SW480 (cell line): ENCODE measurements at places on chromosomes 7 and 10.

DNA sequence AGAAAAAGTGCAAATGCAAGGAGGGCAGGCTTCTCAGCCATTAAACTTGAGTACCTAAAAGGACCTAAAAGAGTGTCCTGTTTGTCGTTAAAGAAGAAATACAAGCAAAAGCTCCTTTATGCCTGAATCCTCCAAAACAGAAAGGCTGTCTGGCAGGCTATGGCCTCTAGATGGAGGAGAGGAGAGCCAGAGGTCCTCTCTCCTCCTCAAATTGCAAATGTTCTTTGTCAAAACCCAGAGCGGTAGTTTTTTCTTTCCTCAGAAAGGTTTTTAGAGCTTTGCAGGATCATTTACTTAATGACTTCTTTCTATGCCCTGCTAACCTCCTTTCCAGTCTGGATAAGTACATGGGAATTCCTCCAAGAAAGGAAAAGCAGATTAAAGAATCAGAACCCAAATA, 1.9 kb upstream of the SORCS1 start:
- no peak for DNase-seq

DNA sequence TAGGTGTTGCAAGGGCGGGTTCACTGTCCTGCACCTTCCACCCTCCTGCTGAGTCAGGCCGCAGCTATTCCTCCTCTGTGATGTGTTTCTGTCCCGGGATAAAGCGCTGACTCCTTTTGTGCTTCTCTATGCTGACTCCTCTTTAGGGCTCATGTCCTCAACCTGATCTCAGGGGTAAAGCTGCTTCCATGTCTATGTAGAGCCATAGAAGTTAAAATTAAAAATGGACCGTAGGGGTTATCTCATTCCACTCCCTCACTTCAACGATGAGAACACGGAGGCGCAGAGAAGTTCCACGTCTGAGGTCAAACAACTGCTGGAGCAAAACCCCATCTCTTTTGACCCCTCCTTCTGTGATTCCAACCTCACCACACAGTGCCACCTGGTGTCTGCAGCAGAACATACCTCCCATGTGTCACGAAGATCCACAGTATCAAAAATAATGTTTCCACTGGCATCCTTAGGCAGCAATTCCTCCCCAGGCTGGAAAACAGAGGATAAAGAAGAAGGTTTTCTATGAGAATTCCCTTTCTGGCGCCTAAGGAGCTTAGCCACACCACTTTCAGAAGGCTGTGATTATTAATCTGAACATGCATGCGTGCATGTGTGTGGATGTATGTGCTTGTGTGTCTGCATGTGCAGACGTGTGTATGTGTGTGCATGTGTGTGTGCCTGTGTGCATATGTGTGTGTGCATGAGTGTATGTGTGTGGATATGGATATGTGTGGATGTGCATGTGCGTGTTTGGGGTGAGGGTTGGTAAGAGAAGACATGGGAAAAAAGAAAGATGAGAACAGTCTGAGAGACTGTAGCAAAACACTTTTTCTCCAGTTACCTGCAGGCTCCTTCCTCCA, 81.2 kb upstream of the UCN3 start:
- DNase-seq = peak; percentile 70

DNA sequence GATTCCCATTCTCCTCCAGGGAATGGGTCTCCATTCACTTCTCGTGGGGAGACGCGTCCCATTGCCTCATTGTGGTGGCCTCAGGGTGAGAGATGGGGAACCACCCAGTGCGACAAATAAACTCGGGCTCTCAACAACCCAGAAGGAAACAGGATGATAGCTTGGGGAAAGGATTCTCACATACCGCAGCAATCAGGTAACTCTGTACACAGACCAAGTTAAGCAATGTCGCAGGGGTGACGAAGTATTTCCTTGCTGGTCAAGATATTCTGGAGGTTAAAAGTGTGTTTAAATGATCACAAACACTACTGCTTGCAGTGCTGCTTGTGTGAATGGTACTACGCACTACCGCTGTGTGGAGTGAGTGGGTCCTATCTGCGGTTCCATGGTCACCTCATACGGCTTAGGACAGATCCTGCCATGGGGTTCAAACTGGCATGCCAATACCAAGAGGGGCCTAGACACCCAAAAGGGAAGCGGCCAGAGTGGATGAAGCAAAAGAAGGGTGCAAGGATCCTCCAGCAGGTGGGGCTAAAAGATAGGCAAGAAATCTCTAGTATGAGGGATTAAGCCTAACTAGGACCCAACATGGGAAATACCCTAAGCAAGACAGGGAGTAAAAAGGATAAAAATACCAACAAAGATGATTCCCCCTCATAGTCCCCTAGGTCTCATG, 143.8 kb upstream of the TMEM106B start:
- peak; percentile 75 for DNase-seq

DNA sequence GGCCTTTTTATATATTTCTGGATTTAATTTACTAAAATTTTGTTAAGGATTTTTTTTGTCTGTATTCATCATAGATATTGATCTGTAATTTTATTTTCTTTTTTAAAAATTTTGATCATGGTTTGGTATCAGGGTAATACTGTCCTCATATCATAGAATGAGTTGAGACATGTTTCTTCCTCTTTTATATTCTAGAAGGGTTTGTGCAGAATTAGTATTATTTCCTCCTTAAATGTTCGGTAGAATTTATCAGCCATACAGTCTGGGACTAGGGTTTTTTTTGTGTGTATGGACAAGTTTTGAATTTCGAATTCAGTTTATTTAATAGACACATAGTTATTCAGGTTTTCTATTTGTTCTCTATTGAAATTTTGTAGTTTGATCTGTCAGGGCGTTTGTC, 54.0 kb downstream of the SHOC2 start:
- DNase-seq = no peak

- no peak for DNase-seq
These were observed 12.3 kb downstream of the KCNIP2 start for GRCh38 chr10:101831169-101831811.

DNA sequence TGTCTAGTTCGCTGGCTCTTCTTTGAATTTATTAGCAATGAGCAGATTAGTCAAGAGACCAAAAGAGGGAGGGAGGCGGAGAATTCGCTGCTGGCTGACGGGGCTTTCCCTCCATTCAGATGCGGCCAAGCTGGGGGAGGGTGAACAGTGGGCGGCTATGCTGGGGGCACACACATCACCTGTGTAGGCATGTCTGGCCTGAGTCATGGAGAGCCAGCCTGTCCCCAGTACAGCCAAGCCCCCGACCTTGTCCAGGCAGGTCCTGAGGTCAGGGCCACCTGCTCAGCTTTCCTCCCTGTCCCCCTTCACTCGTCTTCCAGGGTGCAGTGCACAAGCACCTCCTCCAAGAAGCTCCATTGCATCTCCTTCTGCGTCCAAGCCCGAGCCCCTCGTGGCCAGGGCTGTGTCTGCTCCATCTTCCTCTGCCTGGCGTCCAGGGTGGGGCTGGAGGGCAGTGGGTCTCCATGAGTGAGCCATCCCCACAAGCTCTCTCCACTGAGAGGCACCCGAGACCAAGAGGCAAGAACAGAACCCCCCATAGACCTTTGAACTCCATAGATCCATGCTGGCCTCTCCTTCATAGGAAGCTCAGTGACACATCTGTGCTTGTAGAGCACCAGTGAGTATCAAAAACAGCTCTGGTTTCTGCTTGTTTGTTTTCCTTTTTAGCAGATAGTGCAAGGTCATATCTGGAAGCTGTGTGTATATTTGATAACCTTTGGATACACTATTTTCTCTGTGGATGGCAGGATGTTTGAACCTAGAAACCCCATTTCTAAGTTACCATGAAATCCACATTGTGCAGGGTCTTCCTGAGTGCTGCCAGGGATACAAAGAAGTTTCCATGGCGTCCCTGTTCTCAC, 1.9 kb upstream of the DEPP1 start:
- DNase-seq = no peak

DNA sequence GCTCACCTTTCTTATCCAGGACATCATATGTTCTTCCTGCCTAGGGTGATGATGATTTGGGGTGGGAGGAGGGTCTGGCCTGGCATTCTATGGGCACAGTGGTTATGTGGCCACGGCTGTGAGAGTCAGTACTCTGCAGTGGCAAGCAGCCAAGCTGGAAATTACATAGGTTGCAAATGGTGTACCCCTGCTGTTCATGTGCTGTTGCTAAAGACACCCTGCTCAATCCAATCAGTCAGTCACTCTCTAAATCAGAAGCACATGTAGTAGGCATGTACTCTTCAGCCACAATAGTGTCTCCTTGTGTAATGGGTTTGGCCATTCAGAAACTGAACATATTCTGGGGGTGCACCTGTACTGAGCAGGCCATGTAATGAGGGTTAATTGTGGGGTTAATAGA, 449.1 kb upstream of the ANKRD30A start:
- DNase-seq = no peak

GRCh38 chr10:79482741-79483140, 29.6 kb upstream of the EIF5AL1 start:
- no peak for DNase-seq

DNA sequence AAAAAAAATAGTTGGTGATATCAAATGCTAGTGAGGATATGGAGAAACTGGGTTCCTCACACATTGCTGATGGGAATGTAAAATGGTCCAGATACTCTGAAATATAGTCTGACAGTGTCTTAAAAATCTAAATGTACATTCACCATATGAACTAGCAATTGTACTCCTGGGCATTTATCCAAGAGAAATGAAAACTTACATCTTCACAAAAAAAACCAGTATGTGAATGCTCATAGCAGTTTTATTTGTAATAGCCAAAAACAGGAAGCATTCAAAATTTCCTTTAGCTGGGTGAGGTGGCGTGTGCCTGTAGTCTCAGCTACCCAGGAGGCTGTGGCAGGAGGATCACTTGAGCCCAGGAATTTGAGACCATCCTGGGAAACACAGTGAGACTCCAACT, 2.1 kb upstream of the SSC4D start:
- DNase-seq = no peak

GRCh38 chr10:6211671-6212635, 9.2 kb downstream of the PFKFB3 start:
- DNase-seq = no peak

DNA sequence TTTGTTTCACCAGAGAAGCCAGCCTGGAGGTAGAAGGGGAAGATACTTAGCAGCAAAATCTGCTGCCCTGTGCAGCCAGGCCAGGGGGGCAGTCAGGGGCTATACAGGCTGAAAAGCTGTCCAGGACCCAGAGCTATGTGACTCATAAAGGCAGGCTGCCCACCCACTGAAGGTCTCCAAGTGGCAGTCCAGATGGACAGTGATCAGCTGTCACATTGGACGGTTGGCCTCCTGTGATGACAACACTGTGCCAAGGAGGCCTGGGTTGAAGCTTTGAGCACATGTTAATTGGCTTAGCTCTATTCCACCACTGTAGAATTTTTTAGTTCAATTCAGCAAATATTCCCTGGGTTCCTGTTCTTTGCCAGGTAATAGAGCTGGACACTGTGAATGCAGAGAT, 577.3 kb upstream of the GALNT17 start:
- no peak for DNase-seq

DNA sequence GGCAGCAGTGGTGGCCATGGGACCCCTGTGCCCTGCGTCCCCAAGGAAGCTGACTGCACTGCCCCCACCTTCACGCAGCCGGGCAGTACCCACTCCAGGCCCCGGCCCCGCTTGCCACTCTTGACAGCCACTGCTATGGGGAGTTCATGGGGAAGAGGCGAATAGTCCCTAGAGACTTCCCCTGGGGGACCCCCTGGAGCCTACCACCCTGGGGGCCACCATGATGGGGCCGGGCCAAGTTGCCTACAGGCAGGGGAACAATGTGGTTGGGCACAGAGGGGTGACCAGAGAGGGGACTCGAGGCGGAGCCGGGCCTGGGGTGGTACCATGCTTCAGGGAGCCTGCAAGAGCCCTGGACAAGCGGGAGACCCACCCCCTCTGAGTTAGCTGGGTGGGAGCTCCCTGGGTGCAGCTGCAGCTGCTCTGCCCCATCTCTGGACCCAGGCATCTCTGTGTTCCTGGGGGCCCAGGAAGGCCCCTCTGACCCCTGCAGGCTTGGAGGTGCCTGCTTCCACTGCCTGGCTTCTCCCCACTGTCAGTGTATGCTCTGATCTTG, 567.6 kb downstream of the GRM8 start:
- DNase-seq = no peak

DNA sequence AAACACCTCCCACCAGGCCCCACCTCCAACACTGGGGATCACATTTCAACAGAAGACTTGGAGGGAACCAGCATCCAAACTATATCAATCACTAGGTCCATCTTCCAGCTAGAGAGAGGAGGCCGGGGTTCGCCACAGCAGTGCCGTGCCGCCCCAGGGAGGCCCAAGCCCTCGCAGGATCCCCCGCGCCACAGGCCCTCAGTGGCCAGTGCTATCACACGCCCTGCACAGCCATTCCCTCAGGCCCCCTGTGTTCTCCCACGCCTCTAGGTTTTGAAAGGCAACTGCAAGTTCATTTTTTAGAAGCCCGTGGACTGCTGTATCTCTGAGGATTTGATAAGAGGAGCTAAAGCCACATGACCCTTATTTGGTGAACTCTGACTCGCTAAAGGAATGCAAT, 136.4 kb downstream of the OAT start:
- no peak for DNase-seq

DNA sequence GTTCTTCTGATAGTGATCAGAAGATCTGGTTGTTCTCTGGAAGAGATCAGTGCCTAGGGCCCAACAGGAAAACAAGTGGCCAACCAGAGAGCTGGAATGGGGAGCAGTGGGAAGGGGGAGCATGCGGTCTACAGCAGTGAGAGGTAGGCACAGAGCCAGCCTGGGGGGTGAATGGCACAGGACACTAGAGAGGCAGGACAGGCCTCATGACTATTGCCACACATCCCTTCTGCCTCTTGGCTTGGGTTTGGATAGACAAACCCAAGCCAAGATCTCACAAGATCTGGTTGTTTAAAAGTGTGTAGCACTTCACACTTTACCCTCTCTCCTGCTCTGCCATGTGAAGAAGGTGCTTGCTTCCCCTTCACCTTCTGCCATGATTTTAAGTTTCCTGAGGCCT, 224.4 kb downstream of the ARHGAP12 start:
- no peak for DNase-seq

DNA sequence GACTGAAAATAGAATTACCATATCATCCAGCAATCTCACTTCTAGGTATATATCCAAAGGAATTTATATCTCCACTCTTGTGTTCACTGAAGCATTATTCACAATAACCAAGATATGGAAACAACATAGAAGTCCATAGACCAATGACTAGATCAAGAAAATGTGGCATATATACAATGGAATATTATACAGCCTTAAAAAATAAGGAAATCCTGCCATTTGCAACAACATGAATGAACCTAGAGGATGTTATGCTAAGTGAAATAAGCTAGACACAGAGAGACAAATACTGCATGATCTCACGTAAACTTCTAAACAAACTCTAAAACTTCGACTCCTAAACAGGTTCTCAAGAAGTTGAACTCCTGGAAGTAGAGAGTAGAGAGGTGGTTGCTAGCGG, 254.5 kb downstream of the SKIDA1 start:
- no peak for DNase-seq

- no peak for DNase-seq
These were observed 232.8 kb upstream of the NPSR1 start for GRCh38 chr7:34425194-34425593.
